Cortex of kidney (tissue), 1 donor: ENCODE measurements at places on chromosomes 1 and 21.

- no peak for DNase-seq
Measured at GRCh38 chr1:179366093-179366800, 476 bp downstream of the AXDND1 start.

GRCh38 chr1:215923129-215923824, 356.2 kb downstream of the KCTD3 start:
- DNase-seq = no peak

DNA sequence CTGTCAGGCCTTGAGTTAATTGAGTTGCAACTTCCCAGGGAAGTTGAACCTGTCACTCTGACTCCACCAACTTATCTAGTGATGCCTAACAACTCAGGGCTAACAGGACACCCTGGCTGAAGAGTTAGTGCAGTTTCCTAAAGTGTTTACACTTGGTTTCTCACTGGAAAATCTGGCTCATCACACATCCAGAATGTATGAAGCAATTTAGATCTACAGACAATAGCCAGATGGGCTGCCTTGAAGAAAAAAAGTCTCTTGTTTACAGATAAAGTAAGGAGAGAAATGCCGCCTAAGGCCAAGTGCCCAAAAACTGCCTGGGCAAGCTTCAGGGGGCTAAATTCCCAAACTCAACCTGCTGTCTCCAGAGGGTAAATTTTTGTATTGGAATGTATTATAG, 446.3 kb upstream of the NCAM2 start:
- DNase-seq = no peak

DNA sequence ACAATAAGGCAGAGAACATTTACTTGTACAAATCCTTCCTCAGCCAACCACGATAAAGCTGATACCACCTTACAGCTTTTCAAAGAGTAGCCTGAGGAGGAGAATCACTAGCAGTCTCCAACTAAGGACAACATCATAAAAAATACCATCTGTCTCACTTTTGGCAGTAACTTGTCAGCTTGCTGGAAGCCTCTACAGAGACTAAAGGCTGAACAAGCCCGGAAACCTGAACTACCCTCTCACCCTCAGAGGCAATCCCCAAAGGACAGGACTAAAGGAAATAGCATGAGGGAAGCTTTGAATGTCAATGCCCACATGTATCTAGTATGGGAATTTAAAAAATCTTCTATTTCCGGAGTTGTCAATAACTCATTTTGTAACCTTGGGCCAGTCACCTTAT, 10.6 kb downstream of the SRSF4 start:
- no peak for DNase-seq

GRCh38 chr1:57003398-57004139, 37.8 kb upstream of the C8B start:
- no peak for DNase-seq

DNA sequence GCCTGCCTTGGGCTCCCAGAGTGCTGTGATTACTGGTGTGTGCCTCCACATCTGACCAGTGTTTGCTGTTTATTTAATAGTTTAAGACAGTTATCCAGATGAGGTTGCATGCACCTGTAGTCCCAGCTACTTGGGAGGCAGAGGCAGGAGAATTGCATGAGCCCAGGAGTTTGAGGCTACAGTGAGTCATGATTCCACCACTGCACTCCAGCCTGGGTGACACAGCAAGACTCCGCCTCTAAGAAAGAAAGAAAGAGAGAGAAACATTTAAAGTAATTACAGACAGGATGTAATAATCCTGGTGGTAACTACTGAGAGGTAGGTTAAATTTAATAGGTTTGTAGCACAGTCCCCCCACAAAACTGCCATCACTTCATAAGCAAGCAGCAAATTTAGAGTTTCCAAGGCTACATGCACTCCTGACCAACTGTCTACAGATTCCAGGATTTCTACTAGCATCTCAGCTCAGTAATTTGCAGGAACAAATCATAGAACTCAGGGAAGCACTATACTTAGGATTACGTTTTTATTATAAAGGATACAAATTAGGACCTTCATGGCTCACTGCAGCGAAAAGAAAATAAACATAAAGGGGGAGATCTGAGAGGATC, 89.6 kb downstream of the PKN2 start:
- no peak for DNase-seq

DNA sequence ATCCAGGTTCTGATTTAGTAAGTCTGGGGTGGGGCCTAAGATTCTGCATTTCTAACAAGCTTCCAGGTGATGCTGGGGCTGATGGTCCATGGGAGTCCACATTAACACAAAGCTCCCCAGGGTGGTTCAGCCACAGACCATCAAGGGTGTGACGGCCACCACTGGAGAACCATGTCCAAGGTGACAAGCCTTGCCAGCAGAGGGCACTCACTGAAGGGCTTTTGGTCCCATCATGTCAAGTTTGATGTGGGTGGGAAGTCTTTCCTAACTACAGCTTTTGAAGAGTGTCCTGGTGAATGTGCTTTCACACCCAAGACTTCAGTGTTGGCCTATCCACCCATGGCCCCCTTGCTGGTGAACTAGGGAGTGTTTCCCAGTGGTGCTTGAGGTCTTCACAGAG, 67.1 kb downstream of the UBE2T start:
- DNase-seq = no peak

DNA sequence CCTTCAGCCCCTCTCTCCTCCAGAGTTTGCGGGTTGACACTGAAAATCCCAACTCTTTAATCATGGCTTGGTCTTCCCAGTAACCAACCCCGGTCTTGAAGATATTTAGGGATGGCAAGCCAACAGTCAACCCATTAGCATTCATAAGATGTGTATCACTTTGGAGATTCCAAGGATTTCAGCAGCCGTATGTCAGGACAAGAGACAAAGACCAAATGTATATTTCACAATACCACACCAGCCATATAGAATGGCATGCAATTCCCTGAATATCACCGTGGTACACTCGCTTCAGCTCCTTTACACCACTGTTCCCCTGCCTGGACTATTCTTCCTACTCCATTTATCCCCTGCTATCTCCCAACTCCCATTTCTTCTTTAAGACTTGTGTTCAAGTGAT, 109.2 kb downstream of the CSMD2 start:
- DNase-seq = no peak

- DNase-seq = no peak
Measured at GRCh38 chr1:223089250-223089649, 53.8 kb downstream of the TLR5 start.
